Hematopoietic multipotent progenitor cell treated with erythropoietin and hydrocortisone succinate and interleukin-3 and kit ligand, for 15 days (in vitro differentiated cells): ENCODE measurements at places on chromosomes 12 and 14.

DNA sequence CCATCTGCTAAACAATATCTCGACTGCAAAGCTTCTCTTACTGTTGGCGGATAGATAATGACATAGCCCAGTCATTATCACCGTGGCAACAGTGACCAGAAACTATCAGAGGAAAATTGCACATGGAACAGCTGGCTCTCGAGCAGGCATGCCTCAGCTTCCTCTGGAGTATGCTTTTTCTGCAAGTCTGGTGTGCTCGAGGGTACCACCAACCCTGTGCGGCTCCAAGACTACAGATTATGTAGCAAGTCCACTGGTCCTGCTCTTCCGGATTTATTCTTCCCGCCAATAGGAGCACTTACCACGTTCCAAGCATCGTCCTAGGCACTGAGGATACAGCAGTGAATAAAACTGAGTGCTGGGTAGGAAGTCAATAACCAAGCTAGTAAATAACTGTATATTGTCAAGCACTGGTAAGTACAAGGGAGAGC lies 1.4 kb upstream of the GLRX5 start:
- peak; percentile 84 for DNase-seq

DNA sequence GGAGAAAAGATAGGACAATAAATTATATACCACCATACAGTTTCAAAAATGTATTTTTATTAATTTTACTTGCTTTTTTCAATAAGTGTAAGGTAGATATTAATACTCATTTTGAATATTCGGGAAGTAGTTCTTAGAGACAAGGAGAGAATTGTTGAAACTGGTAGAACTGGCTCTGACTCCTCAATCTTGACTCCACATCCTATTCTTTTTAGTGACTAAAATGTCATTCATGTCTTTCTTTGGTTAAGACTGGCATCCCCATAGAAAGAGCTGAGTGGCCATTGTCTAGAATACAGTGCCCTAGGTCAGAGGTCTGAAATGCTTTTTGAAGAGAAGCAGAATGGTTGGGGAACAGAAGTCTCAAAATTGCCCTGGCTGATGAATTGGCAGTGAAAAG lies 177.6 kb upstream of the LRIG3 start:
- no peak for DNase-seq

DNA sequence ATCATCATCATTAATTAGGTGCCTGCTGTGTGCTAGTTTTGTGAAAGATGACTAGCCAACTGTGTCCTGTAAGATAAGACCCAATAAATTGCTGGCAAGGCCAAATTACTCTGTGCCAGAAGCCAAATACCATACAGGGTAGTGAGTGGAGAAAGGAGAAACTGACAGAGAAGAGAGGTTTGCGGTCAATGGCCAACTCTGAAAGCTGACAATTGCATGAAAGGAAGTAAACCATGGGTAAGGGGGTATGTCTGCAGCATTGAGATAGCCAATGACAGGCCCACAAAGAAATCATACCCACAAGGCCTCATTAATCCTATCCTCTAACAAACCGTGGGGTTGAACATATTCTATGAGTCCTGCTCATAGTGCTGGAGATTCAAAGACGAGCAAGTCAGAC lies 236.6 kb upstream of the CCDC196 start:
- DNase-seq: no peak

GRCh38 chr12:6322969-6323339 lies 12.5 kb downstream of the PLEKHG6 start:
- no peak for DNase-seq

DNA sequence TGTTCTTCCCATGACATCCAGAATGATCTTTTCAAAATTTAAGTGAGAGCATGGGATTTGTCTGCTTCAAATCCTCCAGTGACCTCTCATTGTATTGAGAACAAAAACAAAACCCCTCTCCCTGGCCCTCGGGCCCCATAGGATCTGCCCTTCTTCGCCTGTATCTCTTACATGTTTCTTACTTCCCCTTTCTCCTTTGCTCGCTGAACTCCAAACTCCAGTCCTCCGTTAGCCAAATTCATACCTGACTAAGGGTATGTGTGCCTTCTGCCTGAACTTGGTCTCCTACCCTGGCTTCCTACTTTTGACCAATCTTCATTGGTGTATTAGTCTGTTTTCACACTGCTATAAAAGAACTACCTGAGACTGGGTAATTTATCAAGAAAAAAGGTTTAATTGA lies 13.2 kb upstream of the TSPAN11 start:
- no peak for DNase-seq

- DNase-seq: no peak
These were observed 98.9 kb downstream of the HMGA2 start for GRCh38 chr12:65923228-65923627.

DNA sequence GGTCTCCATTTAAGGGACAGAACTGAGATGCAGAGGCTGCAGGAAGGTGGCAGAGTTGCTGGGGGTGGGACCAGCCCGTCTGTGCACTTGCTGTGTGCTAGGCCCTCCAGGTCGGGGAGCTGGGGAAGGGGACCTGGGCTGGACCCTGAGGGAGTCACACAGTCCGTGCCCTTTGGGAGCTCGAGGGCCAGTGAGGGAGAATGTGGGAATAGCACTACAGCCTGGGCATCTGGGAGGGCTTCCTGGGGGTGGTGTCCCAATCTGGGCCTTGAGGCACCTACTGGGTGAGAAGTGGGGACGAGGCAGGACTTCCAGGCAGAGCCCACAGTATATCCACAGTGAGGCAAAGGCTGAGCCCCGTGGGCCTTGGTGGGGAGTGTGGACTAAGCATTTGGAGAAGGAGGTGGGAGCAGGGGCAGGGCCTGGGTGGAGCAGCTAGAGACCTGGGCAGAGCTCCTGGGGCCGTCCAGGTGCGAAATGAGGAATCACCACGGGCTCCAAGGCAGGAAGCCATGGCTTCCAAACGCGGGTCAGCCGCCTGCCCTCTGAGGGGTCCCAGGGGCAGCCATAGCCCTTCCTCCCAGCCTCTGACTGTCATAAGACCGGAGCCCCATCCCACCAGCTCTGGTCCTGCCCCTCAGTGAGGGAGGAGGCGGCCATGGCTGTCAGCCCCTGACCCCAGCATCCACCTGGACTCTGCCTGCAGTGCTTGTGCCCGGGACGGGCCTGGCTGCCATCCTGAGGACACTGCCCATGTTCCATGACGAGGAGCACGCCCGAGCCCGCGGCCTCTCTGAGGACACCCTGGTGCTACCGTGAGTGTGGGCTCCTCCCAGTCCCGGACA lies 6.6 kb downstream of the ASPG start:
- DNase-seq: no peak

GRCh38 chr12:116820064-116820656 lies 61.1 kb downstream of the HRK start:
- no peak for DNase-seq

DNA sequence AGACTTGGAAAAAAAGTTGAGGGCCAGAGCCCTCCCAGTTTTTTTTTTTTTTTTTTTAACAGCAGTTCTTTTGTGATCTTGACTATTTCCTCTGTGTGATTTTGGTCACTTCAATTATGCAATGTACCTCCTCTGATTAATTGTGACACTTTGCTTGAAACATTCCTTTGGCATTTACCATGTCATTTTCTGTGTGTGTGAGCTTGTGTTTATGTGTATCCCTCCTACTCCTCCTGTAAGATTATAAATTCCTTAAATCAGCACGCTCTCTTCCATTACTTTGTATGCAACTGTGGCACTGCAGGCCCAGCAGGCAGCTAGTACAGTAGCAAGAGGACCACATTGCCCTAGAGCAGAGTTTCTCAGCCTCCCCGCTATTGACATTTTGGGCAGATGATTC lies 33.2 kb upstream of the GALNT16 start:
- no peak for DNase-seq

- DNase-seq: no peak
These were observed 84.8 kb downstream of the STON2 start for GRCh38 chr14:81315341-81315740.

DNA sequence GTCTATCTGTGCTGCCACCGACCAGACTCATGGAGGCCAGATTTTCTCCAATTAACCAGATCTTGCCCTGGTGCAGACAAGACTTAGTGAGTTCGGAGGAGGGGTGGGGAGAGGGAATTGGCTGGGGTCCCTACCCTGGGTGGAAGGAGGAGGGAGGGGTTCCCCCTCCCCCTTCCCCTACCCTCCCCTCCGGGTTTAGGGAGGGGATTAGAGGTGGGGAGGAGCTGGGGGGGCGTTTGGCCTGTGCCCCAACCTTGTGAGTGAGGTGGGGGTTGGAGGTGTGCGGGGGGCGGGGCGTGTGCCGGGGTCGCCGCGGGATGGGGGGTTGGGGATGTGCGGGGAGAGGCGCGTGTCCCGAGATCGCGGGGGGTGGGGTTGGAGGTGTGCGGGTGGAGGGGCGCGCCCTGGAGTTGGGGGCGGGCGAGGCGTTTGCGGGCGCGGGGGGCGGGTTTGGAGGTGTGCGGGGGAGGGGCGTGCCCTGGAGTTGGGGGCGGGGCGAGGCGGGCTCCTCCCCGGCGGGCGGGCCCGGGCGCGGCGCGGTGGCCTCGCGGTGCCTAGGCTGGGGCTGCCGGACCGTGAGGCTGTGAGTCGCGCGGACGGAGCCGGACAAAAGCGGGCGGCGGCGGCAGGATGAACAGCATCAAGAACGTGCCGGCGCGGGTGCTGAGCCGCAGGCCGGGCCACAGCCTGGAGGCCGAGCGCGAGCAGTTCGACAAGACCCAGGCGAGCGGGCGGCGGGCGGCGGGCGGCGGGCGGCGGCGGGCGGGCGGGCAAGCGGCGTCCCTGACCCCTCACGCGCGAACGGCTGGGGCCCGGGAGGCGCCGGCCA lies at the start of gene HIP1R:
Gene HIP1R, plus strand, starts transcription at position 537 of the 829 bp plus-strand sequence. Its CDS starts 94 bp downstream, at position 631.
- peak; percentile 42 for DNase-seq

DNA sequence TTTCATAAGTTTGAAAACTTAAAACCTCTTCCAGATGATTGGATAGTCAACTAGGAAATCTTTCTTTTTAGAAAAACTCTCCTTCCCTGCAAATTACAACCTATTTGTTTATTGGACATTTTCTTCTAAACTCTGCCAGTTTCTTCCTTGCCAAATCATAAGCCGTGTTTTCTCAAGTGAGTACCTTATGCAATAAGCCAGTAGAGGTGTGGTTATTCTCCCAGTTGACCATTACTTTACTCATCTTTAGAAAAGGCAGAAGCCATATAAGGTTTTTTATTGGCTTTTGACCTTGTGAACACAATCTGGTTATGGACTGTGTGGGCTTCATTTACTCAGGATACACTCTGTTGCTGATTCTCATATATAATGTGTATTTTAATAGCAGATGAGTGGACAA lies 14.6 kb downstream of the ACTR6 start:
- DNase-seq: no peak

- peak; percentile 47 for DNase-seq
These were observed 11.6 kb upstream of the STRN3 start for GRCh38 chr14:31037709-31038221.

DNA sequence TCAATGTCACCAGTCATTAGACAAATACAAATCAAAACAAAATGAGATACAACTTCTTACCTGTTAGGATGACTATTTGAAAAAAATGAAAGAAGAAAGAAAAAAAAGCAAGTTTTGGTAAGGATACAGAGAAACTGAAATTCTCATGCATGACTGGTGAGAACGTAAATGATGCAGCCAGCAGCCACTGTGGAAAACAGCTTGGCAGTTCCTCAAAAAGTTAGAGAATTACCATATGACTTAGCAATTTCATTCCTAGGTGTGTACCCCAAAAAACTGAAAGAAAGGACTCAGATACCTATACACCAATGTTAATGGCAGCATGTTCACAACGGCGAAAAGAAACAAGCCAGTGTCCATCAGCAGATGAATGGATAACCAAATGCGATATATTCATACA lies 26.6 kb downstream of the NINJ2 start:
- DNase-seq: no peak

GRCh38 chr14:34833549-34834523 lies 41.3 kb downstream of the BAZ1A start:
- DNase-seq: no peak

DNA sequence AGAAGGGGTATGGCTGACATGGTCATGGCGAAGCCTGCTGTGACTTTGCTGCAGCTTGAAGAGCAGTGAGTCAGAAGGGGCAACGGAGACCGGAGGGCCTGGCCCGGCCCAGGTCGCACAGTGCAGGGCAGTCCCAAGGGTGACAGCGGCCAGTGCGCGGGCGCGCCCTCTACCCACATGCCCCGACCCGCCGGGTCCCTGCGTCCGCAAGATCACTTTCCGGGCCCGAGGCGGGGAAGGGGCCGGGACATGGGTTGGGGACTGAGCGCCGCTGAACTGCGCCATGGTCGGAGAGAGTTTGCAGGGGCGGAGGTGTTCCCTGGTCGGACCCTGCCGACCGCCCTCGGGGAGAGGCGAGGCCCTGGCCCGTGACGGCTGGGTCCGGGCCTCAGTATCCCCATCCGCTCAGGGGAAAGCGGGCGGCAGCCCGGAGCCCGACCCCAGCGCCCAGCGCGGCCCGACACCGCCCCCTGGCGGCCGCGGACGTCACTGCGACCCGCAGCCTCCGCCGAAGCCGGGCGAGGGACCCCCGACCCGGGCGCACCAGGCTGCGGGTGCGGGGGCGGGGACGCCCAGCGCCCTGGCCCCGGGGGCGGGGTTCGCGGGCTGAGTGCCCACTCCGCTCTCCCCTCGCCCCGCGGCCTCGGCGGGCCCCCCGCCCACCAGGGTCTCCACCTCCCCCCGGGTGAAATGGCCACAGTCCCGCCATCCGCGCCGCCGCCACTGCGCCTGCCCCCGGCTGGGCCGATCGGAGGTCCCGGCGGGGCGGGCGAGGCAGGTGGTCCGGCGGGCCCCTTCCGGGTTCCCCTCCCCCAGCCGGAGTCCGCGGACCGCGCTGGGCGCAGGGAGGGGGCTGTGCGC lies 7.2 kb upstream of the ANKRD9 start:
- DNase-seq: peak; percentile 50

GRCh38 chr14:101823066-101823465 lies 61.6 kb downstream of the PPP2R5C start:
- no peak for DNase-seq

- DNase-seq: no peak
These were observed 253.7 kb downstream of the ATXN7L3B start for GRCh38 chr12:74791365-74791764.

GRCh38 chr12:14961466-14962152 lies at the start of gene ARHGDIB:
Gene ARHGDIB (minus strand): TSS chr12:14961601. CDS start chr12:14950712, 10,889 bp downstream.
- DNase-seq: peak; percentile 78

DNA sequence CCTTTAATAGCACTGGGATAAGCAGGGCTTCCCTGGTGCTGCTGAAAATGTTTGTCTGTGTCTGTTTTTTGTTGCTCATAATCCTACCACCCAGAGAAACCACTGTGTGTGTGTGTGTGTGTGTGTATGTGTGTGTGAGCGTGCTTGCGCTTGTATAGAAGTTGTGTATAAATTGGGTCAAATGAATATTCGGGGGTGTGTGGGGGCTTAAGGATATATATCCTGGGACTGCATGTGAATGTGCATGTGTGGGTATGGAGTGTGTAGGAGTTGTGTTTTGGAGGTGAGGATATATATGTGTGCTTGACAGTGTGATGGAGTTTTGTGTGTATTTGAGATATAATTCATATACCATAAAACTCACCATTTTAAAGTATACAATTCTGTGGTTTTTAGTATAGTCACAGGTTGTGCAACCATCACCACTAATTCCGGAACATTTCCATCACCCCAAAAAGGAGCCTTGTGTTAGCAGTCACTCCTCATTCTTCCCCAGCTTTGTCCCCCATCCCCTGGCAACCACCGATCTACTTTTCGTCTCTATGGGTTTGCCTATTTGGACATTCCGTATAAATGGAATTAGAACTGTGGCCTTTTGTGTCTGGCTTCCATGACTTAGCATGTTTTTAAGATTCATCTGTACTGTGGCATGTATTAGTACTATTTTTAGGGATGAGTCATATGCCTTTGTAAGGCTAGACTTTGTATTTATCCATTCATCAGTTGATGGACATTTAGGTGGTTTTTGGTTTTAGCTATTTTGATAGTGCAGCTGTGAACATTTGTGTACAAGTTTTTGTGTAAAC lies 25.6 kb downstream of the TCTN1 start:
- no peak for DNase-seq
